Airway epithelial cell (primary cell): ENCODE measurements at places on chromosomes 7 and 10. TPM values are rescaled to one million over a fixed set of nuclear protein-coding genes. Genes with fewer than 3 reads are reported as not detected.

The SPDYE8 gene
- total RNA-seq = not detected in 2 replicates

The EIF3B gene
- total RNA-seq = 170 and 180 TPM in 2 replicates

The TRIM74 gene
- not detected in 2 replicates for total RNA-seq

The KNDC1 gene
- total RNA-seq = 0.09 TPM in 1 of 2 replicates, not detected in the other

The FGF8 gene
- not detected in 2 replicates for total RNA-seq

The KLF14 gene
- not detected in 2 replicates for total RNA-seq

The HMX2 gene
- total RNA-seq = not detected in 2 replicates

The PLEKHA8 gene
- total RNA-seq = 6.5 and 8.3 TPM in 2 replicates

The STEAP1 gene
- 17.6 and 20.3 TPM in 2 replicates for total RNA-seq

The GPRIN2 gene
- total RNA-seq = 1.6 and 4.3 TPM in 2 replicates

The AKR1C3 gene
- 36.9 and 38.8 TPM in 2 replicates for total RNA-seq

The PLAC9 gene
- 0.78 TPM in 1 of 2 replicates, not detected in the other for total RNA-seq

The TSPAN12 gene
- total RNA-seq = 2.5 and 2.9 TPM in 2 replicates

The TYSND1 gene
- 32.9 and 46.7 TPM in 2 replicates for total RNA-seq

The FAM20C gene
- total RNA-seq = 14.4 and 16.2 TPM in 2 replicates

The CLRN3 gene
- not detected in 2 replicates for total RNA-seq

The TM9SF3 gene
- 52.1 and 54.7 TPM in 2 replicates for total RNA-seq
